Forelimb muscle (tissue), 1 donor: ENCODE measurements at places on chromosomes 5 and 9. TPM values are rescaled to one million over a fixed set of nuclear protein-coding genes. Genes with fewer than 3 reads are reported as not detected.

- no peak for DNase-seq
Measured at GRCh38 chr5:1788200-1788599, 11.4 kb downstream of the MRPL36 start.

DNA sequence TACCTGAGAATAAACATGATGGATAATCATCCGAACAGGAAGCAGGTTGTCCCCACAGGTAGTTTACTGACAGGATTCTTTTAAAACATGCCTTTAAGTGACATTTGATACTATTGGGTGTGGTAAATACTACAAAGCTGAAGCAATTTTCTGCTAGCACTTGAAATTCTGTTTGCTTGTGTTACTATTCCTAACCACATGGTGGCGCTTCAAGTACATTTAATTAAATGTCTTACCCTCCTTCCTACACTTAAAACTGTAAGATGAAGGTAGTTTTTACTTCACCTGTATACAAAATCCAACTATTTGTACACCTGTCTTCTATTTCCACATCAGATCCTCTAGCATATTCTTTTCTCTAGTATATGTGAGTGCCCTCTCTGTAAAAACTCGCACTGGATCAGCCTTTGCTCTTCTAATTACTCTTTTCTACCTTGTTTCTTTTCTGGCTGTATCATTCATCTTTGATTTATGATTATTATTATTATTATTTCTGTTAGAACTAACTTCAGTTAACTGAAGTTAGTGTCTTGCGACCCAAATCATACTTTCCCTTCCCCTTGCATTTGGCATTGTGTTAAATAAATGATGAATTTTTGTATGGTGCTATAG lies 18.4 kb downstream of the SLC25A46 start:
- no peak for DNase-seq

- DNase-seq, result no peak
Measured at GRCh38 chr5:138874241-138874640, 894 bp downstream of the LRRTM2 start.

- DNase-seq, result no peak
Measured at GRCh38 chr9:133273098-133273497, 1.9 kb downstream of the ABO start.

The GCNT4 gene
- 0.15 TPM for polyA plus RNA-seq

The SOHLH1 gene
- polyA plus RNA-seq, result not detected

The WNT8A gene
- not detected for polyA plus RNA-seq
